ENCODE measurements at places on chromosomes 1 and 21.

DNA sequence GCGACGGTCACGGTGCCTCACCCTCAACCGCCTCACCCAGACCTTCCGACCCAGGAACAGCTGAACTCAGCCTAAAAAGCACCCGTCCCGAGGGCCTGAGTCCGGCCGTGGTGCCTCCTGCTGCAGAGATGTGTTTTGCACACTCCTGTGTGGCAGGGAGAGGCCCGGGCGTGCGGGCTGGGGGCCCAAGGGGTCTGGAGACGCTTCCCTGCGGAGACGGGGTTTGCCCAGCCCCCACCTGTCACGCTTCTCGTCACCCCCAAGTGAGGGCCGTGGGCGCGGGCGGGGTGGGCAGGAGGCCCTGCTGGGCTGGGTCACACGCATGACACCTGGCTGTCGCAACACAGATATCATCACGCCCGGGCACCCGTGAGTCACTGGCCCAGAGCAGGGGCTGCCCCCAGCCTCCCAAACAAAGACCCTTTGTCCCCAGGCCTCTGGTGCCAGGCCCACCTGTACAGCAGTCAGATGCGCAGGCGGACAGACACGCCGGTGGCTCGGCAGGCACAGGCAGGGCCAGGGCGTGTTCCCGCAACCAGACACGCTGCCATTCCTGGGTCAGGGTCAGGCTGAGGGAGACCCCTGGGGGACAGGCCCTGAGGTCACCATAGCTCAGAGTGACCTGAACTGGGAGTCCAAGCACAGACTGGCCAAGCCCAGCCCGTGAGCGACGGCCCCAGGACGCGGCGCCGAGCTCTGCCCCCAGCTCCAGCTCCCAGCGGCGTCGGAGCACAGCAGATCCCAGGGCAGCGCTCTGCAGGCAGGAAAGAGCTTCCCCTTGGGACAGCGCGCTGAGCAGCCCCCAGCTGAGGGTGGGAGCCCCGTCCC lies 6.1 kb downstream of the B3GALT6 start:
- no peak for DNase-seq

DNA sequence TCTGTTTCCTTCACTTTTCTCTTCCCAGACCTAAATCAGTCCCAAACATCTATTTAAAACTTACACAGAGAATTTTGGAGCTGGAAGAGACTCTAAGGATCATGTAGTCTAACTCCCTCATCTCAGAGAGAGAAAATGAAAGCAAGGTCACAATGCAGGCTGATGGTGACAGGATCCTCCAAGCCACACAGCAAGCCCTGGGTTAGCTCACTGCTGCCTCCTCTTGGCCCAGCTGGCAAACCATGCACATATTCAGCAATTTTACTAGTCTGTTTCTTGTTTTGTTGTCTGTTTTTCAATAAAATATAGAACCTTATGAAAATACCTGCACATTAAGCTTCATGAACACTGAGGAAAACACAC lies 27.7 kb upstream of the LY9 start:
- peak; percentile 85 for DNase-seq

- no peak for DNase-seq
Observed at GRCh38 chr1:238998577-238998976, 387.8 kb upstream of the CHRM3 start.

GRCh38 chr1:77759071-77760028 lies at the start of gene USP33:
Gene USP33, minus strand, starts transcription at chr1:77759852. Its CDS starts 18,155 bp downstream, at chr1:77741697.
- DNase-seq, result peak; percentile 87

- no peak for DNase-seq
Observed at GRCh38 chr1:157411064-157411463, 141.3 kb downstream of the FCRL5 start.

- no peak for DNase-seq
Observed at GRCh38 chr1:168894397-168894903, 165.4 kb upstream of the DPT start.

- DNase-seq, result no peak
Observed at GRCh38 chr21:44524414-44525371, 15.3 kb downstream of the KRTAP10-1 start.

GRCh38 chr1:182764029-182764727 lies 25.4 kb upstream of the NPL start:
- DNase-seq, result no peak

DNA sequence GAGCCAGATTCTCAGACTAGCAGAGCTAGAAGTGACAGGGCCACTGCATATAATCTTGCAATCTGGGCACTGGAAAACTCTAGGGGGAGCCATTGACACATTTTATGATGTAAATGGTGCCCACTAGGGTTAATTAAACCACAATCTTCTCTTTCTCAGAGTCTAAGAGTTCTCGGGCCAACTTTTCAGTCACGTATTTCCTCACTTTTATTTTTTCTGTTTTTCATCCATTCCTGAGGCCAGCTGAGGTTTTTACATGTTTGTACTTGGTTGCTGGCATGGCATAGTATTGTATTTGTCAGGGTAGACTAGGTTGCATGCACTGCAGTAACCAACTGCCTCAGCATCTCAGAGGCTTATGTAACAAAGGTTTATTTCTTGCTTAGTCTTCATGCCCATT lies 138.2 kb downstream of the ZNF326 start:
- DNase-seq, result no peak

GRCh38 chr1:26302733-26303405 lies 3.6 kb downstream of the UBXN11 start:
- DNase-seq, result no peak

DNA sequence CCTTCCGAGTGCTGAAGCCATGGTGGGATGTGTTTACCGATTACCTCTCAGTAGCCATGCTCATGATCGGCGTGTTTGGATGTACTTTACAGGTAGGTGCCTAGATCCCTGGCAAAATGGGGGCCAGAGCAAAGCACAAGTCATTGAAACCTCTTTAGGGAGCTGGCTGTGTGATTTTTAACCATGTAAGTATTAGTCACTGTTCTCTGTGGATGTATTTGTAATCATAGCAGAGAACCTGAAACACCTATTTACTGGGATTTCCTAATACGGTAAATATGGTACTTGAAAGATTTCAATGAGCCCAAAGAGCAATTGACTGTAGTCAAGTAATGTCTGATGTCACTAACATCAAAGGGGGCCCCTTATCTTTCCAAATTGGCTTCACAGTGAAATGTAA lies 53.6 kb downstream of the LRRC8C start:
- DNase-seq, result peak; percentile 14

- no peak for DNase-seq
Observed at GRCh38 chr1:43134640-43135039, 37.5 kb downstream of the EBNA1BP2 start.

DNA sequence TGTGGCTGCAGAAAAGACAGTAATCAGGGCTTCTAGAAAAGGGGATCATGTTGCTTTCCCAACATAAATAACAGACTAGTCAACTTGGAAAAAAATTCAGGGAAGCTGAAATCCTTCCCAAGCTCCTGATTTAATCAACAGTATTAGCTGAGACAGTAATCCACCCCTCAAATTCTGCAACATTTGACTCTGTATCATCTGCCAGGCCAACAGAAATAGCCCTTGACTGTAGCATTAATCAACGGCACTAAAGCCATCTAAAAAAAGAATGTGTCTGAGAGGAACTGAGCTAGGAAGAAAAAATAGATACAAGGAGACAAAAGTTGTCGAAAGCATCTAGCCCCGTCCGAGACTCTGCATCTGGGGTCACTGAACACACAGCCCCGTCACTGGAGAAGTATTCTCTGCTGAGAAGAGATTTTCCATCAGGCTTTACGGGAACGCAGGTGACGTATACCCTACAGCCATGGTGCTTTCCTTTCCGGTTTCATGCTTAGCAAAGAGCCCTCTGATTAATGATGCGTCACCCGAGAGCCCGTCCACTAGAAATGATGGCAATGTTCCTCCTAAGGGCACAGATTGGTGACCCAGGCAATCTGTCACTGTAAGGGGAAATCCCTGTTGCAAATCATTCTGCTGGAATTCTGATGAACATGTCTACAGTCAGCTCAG lies 42.1 kb upstream of the TP53BP2 start:
- DNase-seq, result peak; percentile 2

DNA sequence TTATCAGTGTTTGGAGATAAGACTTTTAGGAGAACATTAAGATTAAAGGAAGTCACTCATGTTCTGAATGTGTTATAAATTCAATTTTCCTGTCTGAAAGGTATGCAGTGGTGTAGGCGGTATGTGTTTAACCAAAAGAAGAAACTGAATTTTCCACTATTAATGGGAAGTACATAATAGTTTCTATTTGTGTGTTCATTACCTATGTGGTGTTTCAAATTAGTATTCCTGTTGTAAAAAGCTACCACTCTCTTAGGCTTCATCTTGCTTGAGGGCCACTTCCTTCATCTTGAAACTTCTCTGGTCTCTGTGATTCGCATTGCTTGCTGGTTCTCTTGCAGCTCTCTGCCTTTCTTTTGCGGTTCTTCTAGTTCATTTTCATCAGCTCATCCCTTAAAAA lies 123.4 kb downstream of the HLX start:
- no peak for DNase-seq

DNA sequence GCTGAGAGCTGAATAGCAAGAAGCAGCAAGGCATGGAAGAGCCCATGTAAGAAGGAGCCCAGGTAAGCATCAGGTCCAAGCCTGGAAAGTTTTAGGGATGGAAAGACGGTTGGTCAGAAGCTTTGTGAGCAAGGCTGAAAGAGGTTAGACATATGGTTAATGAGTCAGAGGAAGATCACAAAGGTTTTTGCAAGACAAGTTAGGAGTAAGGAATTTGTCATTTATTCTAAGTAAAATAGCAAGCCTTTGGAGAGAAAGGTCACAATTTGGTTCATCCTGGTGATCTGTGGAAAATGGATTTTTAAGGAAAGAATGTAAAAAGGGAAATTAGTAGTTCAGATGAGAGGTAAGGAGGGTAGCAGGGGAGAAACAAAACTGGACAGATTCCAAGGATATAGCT lies 106.7 kb downstream of the DPYD start:
- DNase-seq, result no peak

DNA sequence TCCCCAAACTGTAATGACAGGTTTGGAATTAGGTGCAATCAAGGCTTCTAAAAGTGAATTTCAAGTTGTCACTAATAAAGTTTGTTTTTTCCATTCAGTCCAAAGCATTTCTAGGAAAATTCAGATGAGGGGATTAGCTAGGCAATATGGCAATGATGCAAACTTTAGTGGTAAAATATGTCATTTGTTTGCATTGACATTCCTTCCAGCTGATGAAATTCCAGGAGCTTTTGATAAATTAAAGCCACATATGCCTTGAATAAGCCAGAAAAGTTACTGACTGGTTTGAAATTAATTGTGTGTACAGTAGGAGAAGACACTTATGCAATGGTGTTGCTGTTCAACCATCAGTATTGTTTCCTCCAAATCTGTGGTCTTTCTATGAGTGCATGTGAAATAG lies 57.8 kb downstream of the MROH9 start:
- DNase-seq, result no peak

DNA sequence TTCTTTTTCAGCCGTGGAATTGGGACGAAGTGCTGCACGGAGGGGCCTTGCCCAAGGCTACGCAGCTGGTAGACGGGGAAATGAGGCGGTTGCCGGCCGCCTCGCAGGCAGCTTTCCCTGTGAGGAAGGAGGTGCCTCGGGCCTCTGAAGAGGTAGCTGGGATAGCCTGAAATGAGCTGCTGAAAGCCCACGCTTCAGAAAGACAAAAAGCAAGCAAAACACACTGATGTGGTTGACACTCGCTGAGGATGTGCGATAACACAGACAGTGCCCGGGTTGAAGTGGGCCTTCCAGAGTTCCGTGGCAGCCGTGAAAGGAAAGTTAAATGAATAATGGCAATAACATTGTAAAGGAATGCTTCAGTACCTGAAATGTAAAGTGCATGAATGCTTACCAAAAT lies 47.2 kb downstream of the S1PR1 start:
- DNase-seq, result peak; percentile 59

DNA sequence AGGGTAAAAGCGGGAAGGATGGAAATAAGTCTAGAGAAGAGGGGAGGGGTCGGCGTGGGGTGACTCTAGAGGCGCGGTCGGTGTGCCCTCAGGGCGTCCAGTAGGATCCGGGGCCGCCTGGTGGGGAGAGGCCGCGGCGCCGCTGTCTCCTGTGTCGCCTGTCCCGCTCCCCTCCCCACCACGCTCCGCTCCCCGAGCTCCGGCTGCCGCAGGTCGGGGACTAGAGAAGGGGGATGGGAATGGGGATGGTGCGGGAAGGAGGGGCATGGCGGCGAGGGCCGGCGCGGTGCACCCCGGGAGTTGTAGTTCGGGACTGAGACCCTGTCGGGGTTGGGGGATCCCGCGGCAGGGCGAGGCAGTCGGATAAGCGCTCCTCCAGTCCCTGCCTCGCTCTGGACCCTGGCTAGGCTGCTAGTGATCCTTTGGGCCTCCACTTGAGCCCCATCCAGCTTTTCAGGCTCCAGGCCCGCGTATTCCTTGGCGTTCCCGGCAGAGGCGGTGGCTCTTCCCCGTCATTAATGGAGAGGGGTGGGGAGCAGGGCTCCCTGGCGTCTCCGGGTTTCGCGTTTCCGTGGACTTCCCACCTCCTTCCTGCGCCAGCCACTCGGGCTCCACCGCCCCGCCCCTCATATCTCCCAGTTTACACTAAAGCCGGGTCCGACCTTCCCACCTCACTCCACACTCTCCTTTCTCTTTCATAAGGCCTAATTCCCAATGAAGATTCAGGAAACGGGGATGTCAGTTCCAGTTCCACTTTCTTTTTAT lies at the start of gene ENTREP3:
ENTREP3 (minus strand) TSS at position 241 of the 765 bp plus-strand sequence. CDS start 606 bp downstream, outside the sequence.
- peak; percentile 83 for DNase-seq

GRCh38 chr1:200699871-200700270 lies 30.2 kb upstream of the DDX59 start:
- no peak for DNase-seq

DNA sequence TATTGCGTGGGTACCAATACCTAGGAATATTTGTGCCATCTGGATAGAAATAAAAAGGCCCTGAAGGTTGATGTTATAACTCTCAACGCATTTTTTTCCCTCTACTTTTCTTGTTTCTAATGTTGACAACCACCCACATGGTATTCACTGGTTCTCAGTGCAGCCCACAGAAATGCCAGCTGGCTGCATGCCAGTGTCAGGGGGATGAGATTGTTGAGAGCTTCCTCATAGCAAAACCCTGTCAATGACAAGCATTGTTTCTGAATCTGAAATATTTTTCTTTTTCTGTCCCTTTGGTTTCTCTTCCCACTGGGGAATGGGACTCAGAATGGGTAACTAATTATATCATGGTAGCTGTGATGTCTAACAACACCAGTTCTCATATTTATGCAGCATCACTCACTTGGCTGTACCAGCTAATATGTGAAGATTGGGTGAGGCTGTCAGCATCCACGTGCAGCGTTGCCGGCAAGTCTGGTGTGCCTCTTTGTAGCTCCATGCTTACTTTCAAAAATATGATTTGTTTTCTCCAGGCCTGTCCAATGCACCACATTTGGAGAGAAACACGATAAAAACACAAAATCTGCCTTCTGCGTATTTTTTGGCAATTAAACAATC lies 284.6 kb downstream of the PTBP2 start:
- no peak for DNase-seq
